ENCODE measurements at places on chromosomes 5 and 9.

- DNase-seq: peak; percentile 36
Measured at GRCh38 chr9:135924628-135925338, 17.4 kb upstream of the CAMSAP1 start.

DNA sequence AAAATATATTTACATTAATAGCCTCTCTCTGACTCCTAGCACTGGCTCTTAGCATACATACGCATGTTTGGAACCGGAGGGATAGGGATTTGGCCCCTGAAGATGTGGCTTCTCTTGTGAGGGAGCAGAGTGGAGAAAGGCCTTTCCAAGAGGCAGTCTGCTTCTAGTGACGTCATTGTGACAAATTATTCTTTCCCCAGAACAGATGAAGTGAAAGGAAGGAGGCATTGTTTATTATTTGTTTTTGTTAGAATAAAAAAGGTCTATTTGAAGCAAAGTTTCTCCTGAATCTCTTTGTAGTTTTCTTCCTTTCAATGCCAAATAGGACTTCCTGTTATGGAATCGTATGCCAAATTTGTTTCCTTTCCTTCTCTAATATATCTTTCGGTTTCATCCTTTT is 361.6 kb downstream of the ICE1 start:
- DNase-seq: no peak

DNA sequence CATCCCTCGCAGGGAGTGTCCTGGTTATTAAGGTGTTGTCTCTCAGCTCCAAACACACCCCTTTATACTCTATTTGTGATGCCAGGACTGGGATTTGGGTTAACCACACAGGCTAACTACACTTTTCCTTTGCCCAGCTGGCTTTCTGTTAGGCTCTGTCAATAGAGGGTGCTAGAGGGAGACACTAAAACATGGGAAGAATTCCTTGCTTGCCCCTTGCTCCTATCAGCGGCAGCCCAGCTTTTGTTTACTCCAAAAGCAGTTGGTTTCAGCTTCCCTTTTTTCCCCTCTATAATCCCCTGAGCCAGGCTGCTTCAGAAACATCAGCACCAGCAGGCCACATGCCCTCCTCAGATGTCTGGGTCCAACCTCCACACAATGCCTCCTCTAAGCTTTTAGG is 297.1 kb downstream of the KCTD16 start:
- DNase-seq: no peak

DNA sequence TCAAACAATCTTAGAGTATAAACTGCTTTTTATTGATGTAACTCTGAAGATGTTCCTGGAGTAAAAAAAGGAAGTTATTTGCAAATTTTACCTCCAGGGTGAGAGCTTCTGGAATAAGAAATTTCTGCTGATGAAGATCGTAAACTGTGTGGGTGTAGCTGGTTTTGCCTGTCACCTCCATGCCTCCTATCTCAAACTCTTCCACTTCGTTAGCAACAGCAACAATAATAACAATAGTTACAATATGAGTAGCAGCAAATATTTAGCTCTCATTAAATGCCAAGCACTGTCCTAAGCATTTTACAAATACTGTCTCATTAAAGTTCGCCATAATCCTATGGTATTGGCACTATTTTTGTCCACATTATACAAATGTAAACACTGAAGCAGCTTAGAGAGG is 57.9 kb downstream of the GCNT1 start:
- no peak for DNase-seq

- DNase-seq: no peak
Measured at GRCh38 chr9:65426231-65426630, 141.2 kb upstream of the FOXD4L5 start.

DNA sequence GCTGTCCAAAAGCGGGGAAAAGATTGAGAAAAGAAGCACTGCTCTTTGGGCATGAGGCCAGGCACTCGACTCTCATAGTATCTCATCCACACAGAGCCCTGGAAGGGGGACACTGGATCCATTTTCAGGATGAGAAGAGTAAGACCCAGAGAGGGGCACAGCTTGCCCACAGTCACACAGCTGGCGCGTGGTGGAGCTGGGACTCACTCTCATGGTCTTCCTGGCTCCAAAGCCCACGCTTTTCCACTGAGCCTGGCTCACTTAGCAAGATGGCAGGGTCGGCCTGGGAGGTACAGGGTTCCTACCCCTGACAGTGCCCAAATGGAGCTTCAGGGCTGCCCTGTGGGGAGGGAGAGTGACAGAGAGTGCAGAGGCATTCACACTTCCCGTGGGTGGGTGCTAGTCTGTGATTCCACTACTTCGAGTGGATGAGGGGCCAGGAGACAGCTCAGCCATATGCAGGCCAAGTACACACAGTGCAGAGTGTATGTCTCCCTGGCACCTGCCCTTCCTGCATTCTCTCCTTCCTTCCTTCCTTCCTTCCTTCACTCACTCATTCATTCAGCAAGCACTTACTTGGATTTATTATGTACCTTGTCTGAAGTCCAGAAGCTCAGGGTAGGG is 18.3 kb upstream of the IGFBPL1 start:
- no peak for DNase-seq

DNA sequence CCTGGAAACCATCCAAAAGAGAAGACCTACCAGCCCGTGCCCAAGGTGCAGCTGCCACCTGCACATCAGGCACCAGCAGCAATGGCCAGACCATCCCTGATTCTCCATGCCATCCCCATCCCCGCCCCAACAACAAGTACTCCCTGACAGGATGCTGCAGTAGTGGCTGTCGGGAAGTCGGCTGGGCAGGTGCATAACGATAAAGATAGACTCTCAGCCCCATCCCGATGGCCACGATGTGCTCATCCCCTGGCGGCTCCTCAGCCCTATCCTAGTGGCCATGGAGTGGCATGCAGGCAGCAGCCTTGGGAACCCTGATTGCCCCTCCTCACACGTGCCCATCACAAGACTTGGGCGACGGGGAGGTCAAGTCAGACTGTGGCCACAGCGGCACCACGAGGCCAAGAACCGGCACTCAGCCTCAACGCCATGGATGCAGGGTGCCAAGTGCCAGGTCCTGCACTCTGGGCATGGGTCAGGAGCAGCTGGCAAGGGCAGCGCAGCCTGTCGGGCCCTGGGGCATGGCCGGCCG is 368.8 kb upstream of the SPATA31A5 start:
- no peak for DNase-seq

- DNase-seq: no peak
Measured at GRCh38 chr5:148452499-148453193, 68.9 kb downstream of the FBXO38 start.

DNA sequence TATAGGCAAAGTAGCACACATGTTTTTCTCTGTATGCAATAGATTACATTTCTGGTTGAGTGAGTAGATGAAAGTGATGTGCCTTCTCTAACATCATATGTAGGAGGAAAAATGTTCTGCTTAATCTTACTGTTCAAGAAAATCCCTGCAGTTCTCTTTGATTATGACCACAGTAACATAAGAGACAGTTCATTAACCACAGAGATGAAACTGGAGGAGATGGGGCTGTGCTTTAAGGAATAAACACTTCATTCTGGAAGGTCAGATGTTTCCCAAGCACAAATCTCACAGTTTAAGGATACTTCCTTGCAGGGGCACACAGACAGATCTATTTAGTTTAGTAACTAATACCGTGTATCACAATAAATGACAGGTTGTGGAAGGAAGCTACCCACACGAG is 150.2 kb downstream of the SEMA5A start:
- no peak for DNase-seq

DNA sequence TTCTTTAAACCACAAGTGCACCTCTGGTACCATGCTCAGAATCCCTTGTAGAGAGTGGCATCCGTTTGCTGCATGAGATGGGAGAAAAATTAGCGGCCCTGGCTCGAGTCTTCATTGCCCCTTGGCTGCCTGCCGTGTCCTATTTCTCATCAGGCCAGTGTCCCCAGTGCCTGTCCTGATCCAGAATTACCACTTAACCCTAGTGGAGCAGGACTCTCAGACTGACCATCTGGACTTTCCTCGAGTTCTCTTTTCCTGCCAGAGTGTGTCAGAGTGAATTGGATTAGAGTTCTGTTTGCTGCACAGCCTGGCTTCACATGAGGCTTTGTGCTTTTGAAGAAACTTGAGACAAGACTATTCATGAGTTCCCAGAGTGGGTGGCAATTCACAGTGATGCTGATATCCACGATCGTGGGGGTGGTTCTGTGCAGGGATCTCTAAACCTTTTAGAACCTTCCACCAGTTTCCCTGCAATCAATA is 92.6 kb downstream of the C9orf152 start:
- DNase-seq: no peak

DNA sequence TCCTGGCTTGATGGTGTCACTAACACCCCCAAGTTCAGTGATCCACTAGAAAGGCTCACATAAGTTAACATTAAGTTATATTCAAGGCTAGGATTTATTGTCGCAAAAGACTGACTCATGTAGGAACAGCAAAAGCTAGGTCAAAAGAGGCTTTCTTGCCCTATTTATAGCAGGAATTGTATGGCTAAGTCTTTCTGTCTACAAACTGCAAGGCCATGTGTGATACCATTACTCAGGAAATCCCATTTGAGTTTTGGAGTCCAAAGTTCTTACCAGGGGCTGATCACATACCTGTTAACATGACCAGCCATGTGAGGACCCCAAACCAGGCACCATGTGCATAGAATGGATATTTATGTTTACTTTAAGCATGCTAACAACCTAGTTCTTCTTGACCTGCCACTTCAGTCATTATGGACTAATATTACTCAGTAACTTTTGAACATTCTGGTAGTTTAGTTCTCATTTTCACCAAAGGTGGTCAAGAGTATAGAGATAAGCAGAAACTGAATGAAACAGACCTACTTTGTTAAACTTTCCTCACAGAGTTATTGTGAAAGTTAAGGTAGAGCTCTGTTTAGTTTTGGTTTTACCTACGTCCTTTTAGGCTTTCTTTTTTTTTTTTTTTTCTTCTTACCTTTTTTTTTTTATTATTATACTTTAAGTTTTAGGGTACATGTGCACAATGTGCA is 281.1 kb downstream of the FER start:
- no peak for DNase-seq

- no peak for DNase-seq
Measured at GRCh38 chr9:99563364-99563763, 258.3 kb upstream of the NR4A3 start.

DNA sequence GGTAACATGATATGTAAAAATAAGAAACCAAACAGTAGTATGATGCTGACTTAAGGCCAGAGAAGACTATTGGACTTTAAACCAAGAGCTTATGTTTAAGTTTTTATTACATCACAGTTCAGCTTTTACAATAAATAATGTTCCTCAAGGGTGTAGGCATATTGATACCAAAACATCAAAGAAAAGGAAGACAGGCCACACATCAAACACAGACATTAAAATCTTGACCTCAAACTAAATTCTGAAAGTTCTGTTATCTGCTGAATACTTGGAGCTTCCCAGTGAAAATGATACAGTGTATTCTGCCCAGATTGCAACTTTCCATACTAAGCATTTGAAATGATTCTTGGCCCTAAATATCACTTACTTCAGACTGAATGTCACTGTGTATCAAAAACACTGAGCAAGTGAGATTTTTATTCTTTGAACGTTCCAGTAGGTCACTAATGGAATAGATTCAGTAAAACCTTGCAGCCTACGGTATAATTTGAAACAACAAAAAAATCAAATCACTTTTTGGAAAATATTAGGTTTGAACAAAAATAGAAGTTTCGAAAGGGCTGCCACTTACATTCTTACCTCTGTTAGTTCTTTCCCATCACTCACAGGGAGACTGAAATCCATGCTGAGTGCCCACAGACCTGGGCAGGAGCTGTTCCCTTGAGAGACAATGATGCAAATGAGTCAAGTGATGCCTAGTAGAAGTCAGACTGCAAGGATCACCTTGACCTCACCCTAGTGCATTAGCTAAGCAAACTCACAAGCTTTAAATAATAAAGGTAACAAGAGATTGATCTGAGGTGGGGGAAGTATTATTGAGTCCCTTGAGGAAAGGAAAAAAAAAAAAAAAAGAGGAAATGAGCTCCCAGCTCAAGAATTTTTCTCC is 2.5 kb downstream of the LPAR1 start:
- no peak for DNase-seq

DNA sequence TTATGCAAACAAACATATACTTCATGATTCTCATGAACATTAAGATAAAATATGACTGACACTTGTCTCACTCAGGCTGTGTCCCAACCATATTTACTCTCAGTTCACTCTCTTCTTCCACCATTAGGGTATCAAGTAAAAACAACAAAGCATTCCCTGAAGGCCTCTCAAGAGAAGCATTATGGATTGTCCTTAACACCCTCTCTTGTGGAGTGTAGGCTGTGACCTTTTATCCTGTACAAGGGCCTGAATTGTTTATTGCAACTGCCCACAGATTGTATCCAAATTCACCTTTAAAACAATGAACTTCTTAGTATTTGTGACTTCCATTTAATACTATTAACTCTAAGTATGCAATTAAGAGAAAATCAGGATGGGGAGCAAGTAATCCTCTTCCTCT is 78.1 kb downstream of the RICTOR start:
- DNase-seq: no peak

DNA sequence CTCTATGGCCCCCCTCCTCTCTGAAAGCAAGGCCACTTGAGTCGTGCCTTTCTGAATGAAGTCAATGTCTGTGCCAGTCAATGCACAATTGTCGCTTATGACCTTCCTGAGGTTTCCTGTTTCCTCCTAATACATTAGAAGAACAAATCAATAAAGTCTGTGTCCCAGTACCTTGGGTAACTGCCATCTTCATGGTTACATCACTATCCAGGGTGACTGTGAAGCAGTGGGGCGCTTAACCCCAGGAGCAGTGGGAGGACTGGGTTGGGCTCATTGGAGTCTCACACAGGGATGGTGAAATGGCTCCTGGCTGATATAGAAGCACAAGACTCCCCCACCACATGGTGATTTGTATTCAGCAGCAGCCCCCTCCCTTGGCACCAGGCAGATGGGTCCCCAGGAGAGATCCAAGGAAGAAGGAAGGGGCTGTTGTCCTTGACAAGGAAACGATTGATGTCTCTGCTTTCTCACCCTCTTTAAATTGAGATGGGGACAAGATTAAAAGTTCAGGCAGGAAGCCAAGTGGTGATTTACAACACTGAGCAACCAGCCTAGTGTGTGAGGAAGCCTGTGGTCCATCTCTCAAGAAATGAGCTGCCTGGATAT is 261.9 kb upstream of the ZNF462 start:
- no peak for DNase-seq

DNA sequence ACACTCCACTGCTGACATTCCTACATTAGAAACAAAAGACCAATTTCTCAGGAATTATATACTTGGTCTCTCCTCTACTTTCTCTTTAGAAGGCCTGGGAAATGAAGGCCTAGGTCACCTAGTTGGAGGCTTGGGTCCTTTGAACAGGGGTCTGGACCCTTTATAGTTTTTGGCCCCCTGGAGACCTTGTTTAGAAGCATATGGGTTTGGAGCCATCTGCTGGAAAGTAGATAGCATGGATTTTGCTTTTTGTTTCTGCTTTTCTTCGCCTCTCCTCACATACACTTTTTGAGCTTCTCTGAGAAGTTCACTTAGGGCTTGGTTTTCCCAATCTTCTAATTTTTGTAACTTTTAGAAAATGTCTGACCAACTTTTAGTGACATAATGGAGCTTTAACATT is 67.1 kb upstream of the CDK20 start:
- no peak for DNase-seq

- no peak for DNase-seq
Measured at GRCh38 chr9:2288309-2288708, 273.2 kb downstream of the SMARCA2 start.

Data from activated CD4-positive, alpha-beta T cell treated with anti-CD3 and anti-CD28 coated beads for 48 hours (primary cell).